ENCODE measurements at places on chromosomes 4 and X. TPM values are rescaled to one million over a fixed set of nuclear protein-coding genes. Genes with fewer than 3 reads are reported as not detected.

The TMEM47 gene
- total RNA-seq = not detected

The BEND2 gene
- total RNA-seq = not detected

The RBMX gene
- 252 TPM for total RNA-seq

The RIBC1 gene
- total RNA-seq = 1.2 TPM

The ENAM gene
- total RNA-seq = not detected

The DGKK gene
- total RNA-seq = not detected

The RNF212 gene
- total RNA-seq = 8.1 TPM

The CFAP47 gene
- not detected for total RNA-seq

The STAP1 gene
- total RNA-seq = 28.4 TPM

The PLK4 gene
- total RNA-seq = 35.5 TPM

The HERC5 gene
- 46.5 TPM for total RNA-seq

The GPRIN3 gene
- 25.5 TPM for total RNA-seq

The TMPRSS11F gene
- total RNA-seq = not detected

The MTNR1A gene
- total RNA-seq = not detected

The UGT2B15 gene
- total RNA-seq = not detected

The DIPK2B gene
- not detected for total RNA-seq

The ASMT gene
- not detected for total RNA-seq

The EFHC2 gene
- total RNA-seq = 0.77 TPM

The STIM2 gene
- total RNA-seq = 70.2 TPM

The SCML2 gene
- 1.8 TPM for total RNA-seq

The MAGEA10 gene
- not detected for total RNA-seq

The RBMXL3 gene
- total RNA-seq = not detected

The NOCT gene
- total RNA-seq = 5.9 TPM

The GPRASP1 gene
- 12.7 TPM for total RNA-seq

The AMTN gene
- total RNA-seq = not detected

The ALB gene
- total RNA-seq = not detected

The FAM241A gene
- 2.0 TPM for total RNA-seq
